Panc1 (cell line): ENCODE measurements at places on chromosomes 2 and 18.

- DNase-seq: no peak
Observed at GRCh38 chr2:80651435-80651834, 346.9 kb upstream of the LRRTM1 start.

GRCh38 chr2:208253600-208254117 lies 1.2 kb downstream of the IDH1 start:
- DNase-seq: no peak

DNA sequence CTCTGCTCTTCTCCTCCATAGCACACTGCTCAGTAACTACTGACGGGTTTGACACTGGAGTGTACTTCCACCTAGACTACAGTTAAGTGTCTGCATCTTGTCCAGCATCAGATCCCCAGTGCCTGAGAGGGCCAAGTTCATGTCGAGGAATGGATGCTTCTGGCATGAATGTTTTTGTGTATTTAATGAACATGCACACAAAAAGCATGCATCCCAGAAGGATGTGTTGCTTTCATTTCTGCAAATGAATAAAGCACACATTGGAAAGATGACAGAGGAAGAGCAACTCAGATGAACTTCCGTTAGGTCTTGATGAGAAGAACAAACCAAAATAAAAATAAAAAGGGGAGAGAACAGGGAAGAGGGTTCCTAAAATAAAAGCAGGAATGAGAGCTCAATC lies 27.9 kb downstream of the C2orf49 start:
- DNase-seq: no peak

GRCh38 chr2:113123726-113124125 lies 3.7 kb upstream of the IL1RN start:
- no peak for DNase-seq

DNA sequence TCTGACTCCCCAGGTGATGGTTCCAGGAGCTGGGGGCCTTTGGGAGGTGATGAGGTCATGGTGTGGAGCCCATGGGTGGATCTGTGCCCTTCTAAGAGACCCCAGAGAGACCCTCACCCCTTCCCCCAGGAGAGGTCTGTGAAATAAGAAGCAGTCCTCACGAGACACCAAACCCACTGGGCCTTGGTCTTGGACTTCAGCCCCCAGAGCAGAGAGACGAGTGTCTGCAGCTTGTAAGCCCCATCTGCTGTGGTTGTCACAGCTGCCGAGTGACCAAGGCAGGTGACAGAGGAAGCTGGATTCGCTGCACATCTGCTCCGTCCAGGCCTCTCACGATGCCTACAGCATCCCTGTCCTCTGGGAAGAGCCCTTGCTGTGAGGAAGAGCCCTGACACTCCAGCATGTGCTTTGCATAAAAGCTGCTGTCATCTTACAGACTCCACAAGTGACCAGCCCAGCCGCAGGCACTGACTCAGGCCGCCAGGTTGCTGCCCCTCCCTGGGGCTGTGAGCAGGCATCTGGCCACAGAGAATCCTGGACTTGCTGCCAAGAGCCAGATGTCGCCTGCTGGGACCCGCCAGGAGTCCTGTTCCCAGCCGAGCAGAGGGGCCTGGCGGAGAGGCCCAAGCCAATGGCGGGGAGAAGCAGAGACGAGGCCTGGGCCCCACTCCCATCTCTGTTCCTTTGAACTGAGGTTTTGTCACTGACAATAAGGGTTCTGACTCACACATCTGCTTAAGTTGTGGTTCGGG lies 150.8 kb downstream of the PXDN start:
- DNase-seq: peak; percentile 76

- no peak for DNase-seq
Observed at GRCh38 chr18:24026457-24026856, 11.9 kb downstream of the TTC39C start.

GRCh38 chr2:132953771-132954170 lies 283.8 kb upstream of the LYPD1 start:
- no peak for DNase-seq

- DNase-seq: no peak
Observed at GRCh38 chr18:23438608-23439366, 14.3 kb upstream of the RIOK3 start.

- DNase-seq: no peak
Observed at GRCh38 chr2:125037135-125037653, 1012.1 kb downstream of the CNTNAP5 start.

GRCh38 chr2:132680544-132680943 lies 10.5 kb upstream of the LYPD1 start:
- DNase-seq: no peak

GRCh38 chr2:46363535-46364170 lies 66.4 kb downstream of the EPAS1 start:
- no peak for DNase-seq

DNA sequence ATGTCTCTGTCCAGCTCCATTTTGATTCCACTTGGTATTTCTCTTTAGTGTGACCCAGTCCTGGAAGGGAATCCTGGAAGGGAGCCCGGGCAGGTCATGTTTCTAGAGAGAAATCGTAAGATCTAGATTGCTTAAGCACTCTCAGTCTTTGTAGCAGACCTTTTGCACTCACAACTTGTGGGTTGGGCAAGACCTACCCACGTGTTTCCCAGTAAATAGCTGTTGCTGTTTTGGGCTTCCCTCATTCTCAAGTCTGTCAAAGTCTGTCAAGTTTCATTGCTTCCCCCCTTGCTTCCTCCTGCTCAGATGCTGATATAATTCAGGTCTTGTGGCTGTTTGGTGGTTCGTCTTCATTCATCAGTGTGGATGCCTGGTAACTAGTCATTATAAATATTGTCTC lies 17.4 kb upstream of the NEMP2 start:
- no peak for DNase-seq

GRCh38 chr18:52216666-52217065 lies 123.3 kb upstream of the DCC start:
- DNase-seq: no peak

- DNase-seq: no peak
Observed at GRCh38 chr2:230942920-230943896, 18.2 kb upstream of the GPR55 start.

DNA sequence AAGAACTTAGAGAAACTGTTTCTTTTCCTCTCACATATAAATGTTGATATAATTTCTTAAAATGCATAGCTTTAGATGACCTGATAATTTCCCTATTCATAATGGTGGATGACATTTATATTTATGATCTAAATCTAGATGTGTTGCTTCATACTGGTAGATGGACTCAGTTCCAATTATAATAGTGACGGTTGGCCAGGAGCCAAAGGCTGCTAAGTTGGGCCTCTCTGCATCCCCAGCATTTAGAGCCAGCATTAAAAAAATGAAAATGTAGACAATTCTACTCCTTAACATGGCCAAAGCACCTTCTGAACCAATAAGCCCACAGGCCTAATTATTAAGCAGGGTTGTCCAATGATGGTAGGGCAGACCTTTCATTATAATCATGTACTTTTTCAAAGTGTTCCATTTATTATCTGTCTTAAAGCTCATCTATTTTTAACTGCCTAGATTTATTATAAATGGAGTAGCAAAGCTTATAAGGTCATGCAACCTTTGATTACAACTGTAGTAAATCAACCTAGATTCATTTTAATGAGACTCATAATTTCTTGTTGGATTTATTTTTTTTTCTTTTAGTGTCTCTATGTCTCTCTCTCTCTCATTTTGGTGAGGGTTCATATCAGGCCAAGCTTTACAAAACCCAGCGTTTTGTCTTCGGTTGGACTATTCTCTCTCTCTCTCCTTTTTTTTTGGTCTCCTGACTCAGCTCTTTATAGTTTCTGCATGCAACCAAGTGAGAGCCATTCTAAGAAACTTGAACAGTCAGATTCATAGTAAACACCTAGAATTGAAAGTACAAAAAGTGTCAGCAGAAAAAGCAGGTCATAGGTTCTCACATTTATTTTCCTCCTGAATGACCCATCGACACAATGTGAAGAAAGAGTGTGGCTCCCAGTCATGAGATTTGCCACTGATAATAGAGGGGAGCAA lies 2016.1 kb upstream of the PIK3C3 start:
- DNase-seq: no peak

DNA sequence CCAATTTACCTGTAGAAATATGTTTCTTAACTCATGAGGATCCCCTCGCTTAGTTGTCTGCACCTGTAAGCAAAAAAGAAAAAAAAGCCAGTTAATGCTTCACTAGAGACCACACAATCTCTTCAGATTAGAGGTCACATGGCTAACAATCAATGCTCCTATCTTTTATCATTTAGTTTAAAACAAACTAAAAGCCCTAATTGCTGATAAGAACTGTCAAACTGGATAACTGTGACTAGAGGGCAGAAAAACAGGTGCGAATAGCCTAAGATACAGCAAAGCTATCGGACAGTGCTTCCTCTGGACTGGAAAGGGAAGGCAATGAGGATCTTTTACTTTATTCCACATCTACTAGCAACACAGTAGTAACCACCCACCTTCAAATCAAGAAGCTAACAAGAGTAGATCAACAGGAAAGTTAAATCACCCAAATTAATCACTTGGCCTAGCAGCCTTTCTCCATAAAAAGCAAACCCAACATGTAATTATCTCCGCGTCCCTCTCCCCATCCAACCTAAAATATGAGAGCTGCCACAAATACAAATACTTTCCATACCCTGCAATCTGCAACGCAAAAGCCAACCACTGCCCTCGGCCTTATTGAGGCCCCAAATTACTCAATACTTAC lies 734 bp downstream of the SLC25A12 start:
- DNase-seq: no peak

GRCh38 chr18:48942554-48943261 lies 8.1 kb downstream of the SMAD7 start:
- DNase-seq: peak; percentile 83

DNA sequence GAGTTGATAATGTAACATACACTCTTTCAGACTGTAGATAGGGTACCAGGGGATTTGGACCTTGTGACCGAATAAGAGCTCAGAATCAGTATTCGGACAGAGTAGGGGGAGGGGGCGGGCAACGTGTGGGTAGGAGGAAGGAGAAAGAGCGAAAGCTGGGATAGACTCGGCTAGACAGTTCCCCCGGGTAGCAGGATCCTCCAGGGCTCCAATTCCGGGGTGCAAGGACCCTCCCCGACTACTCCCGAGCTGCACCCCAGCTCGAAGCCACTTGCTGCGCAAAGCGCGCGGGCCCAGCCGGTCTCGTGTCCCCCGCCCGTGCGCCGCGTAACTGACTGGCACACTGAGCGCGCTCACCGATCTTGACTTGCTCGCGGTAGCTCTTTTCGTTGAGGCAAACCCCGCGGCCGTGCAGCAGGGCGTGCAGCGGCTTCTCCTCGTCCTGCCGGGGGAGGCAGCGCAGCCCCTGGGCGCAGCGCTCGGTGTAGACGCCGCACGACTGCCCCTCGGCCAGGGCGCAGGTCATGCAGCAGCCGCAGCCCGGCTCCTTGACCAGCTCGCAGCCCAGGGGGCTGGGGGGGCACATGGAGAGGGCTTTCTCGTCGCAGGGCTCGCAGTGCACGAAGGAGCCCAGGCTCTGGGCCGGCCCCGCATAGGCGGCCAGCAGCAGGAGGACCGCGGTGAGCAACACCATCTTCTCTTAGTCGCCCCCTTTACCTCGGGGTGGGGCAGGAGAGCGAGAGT lies 1.1 kb downstream of the IGFBP5 start:
- no peak for DNase-seq

DNA sequence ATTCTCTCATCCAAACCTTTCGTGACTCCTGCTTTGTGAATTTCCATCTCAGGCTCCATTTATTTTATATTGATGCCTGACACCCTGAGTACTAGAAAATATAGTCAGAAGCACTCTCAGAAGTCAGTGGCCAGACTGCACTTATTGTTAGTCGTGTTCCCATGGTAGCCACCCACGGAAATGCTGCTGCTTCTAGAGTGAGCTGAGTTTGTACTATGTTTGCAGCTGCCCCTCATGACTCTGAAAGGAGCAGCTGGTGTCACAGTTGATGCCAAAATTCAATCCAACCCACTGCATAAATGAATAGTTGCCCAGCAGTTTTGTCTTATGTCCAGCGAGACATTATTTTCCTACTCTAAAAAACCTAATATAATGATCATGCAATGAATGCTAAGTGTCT lies 265.2 kb upstream of the SPHKAP start:
- DNase-seq: no peak

DNA sequence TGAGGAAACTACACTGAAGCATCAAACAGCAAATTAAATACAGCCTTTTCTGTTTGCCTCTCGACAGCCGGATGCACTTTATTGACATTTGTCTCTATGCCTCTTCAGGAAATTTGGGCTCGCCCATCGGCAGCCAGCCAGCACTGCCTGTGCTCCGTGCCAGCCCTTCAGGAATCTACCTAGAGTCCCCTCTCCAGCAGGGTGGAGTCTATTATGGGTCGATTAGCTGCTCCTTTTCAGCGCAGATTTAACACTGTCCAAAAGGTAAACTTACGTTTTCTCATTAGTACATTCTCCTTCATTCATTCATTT lies 91.5 kb downstream of the MYCN start:
- DNase-seq: no peak

- DNase-seq: no peak
Observed at GRCh38 chr2:179939259-179939658, 67.8 kb downstream of the CWC22 start.

GRCh38 chr2:210199186-210199765 lies 26.0 kb downstream of the ACADL start:
- no peak for DNase-seq

DNA sequence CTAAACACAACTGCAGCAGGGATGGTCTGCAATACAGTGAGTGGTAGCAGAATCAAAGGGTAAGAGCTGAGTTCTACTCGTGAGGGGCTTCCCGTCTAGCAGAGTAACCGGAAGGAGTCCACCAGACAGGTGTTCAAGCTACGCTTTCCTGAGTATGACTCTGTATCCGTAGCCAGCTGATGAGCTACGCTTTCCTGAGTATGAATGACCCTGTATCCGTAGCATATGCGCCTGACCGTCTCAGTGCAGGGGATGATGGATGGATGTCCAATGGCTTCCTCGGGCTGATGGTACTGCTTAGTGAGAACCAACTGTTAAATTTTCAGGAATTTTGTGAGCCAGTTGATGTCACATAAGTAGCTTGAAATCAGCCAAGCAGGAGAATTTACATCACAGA lies 244.1 kb upstream of the MYT1L start:
- no peak for DNase-seq

DNA sequence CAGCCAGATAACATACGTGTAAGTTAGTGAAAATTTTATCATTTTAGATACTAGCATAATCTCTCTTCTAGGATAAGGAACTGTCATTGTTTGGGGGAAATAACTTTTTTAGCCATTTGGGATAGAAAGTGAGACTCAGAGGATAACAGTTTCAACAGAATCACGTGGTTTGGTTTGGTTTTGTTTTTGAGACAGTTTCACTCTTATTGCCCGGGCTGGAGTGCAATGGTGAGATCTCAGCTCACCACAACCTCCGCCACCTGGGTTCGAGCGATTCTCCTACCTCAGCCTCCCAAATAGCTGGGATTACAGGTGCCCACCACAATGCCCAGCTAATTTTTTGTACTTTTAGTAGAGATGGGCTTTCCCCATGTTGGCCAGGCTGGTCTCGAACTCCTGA lies 323.2 kb upstream of the MEIS1 start:
- DNase-seq: no peak

- no peak for DNase-seq
Observed at GRCh38 chr2:177625744-177626650, 233.4 kb downstream of the AGPS start.

GRCh38 chr2:24365051-24365450 lies 4.7 kb upstream of the ITSN2 start:
- DNase-seq: no peak
